Activated T-cell treated with anti-CD3 and anti-CD28 coated beads, Interleukin-2, amount 50 U/mL, for 4 hours (primary cell): ENCODE measurements at places on chromosomes 2 and 18.

DNA sequence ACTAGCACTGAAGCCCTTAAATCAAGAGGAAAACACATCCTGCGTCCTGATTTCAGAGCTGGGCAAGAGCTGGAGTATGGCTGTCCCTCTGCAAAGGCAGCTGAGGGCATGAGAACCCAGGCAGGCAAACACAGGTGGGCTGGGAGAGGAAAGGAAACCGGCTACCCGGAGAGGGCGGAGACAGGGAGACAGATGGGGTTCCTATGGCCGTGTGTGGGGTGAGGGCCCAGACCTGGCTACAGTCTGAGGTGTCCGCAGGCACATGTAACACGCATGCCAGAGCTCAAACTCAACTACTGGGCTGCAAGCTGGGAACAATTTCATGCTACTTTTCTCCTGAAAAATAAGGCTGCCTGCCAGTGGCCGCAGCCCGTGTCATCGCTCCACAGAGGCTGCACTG lies 2.7 kb downstream of the COPS9 start:
- DNase-seq: no peak

DNA sequence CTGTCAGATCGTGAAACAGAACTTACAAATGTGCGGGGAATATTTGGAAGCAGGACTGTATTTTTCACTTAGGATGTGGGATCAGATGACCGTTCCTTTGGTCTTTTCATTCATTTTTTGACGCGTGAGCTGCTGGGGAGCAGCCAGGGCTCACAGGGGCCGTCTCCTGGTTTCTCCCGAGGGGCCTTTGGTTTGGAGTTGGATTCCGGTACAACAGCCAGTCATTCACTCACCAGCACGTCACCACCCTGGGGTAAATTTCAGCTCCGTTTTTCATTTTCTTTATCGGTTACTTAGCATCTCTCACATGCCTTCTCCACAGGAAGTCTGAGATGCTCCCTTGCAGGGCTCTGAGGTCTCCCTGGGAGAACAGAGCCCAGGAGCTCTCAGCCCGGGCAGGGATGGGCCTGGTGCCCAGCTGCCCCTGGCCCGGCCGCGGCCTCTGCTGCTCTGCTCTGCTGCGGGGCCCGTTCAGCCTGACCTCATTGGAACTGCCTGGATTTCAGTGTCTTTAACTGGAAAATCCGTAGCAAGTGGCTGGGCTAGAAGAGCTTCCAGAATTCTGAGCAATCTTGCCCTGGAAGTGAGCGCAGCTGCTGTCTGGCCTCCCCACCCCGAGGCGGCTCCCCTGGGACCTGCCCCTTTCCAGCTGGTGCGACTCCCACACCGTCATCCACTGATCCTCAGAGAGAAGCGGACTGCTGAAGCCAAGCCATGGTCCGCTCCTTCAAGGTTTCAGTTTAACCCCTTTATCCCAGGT lies 335.6 kb downstream of the EIPR1 start:
- no peak for DNase-seq

DNA sequence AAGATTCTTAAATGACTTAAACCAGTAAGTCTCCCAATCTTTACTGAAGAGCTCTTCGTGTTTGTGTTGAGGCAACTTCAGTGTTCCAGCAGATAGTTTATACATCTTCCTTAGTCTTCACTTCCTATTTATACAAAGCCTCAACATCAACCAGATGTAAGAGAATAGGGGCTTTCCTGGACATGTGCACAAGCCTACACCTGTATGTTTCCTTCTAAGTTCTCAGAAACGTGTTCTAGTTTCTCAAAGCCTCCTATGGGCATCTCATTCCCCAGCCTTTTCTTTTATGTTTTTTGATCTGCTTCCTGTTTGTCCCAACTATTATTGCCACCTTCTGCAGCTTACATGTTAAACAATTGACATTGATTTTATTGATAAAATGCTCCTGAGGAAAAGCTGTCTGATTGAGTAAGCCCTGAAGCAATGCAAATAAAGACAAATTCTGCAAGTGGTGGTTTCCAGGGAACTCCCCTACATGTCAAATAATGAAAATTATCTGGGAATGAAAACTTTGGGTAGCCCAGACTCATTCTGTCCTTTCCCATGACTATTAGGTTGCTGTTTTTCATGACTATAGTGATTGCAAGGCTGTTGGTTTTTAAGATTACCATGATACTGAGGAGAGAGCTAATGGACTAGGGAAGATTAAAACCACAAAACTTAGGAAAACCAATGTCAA lies 663.3 kb upstream of the ACVR2A start:
- DNase-seq: no peak

GRCh38 chr2:151730262-151730975 lies 3.9 kb downstream of the NEB start:
- no peak for DNase-seq

GRCh38 chr2:72211777-72212485 lies 64.3 kb upstream of the CYP26B1 start:
- no peak for DNase-seq

DNA sequence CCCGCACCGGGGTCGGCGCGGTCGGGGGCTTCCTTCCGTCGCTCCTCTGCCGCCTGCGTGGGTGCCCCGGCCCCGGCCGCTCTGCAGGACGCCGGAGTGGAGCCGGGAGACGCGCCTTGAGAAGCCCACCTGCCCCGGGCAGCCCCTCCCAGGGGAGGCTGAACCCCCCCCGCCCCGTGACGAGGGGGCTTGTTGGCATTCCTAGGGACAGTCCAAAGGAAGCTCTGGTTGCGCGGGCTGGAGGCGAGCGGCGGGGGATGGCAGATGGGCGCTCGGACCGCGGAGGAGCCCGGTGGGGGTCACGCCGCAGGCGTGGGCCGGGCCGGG lies 133.5 kb upstream of the MGAT5 start:
- peak; percentile 9 for DNase-seq

DNA sequence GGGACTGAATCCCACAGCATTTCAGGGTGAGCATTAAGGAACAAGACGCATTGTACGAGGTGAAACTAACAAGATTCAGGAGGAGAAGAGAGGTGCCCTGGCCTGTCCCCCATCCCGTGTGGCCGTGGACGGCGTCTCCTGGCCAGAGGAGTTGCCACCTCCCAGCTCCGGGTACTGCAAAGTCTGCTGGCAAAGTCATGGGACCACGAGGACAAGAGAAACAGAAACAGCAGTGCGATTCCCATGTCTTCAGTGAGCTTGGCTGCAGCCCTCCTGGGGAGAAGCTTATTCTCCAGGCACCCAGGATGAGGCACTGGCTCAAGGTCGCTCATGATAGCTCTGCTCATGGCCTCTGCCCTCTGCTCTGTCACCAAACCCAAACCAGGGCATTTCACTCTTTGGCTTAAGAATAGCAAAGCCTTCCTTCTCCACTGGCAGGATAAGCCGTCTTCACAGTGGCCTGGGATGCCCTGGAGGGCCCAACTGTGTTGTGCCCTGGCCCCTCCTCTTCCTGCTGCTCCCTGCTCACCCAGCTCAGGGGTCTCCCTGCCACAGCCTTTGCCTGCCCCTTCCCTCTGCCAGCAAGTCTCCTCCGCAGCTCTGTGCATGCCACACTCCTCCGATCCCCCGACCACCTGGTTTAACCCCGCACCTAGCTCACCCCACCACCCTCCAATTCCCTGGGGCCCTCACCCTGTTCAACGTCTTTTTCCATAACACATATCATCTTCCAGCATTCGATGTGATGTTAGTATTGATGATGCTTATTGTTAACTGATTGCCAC lies 144.8 kb downstream of the PXDN start:
- DNase-seq: no peak

DNA sequence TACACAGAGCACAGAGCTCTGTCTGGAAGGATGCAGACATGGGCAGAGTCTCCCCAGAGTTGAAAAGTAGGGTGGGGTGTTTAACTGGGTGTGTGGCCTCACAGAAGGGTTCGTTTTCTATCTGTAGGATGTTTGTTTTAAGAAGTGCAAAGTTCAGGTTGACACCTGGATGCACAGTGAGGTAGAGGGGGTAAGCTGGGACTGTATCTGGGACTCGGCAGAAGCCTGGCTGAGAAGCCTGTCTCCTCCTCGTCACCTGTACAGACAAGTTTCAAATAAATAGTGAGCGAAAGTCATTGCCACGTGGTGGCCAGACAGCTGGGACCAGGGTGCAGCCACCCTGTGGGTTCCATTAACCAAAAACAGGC lies 145.9 kb downstream of the KLHL29 start:
- no peak for DNase-seq

- DNase-seq: no peak
Observed at GRCh38 chr2:85706599-85707296, 12.6 kb downstream of the GNLY start.

GRCh38 chr2:213189001-213189899 lies 37.8 kb upstream of the IKZF2 start:
- no peak for DNase-seq

DNA sequence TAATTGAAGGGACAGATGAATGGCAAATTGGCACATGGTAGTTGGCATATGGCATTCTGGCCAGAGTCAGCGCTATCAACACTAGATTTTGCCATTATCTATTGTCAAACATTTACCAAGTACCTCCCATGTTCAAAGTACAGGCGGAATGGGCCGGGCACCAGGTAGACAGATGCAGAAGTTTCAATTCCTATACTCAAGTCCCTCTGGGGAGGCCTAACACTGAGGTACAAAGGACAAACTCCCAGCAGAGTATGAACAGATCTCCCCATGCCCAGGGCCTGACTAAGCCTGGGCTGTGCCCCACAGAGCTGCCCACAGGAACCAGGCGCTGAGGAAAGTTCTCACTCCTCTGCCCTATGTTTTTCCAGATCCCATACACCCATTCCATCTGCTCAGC lies 257.5 kb upstream of the KLHL29 start:
- no peak for DNase-seq

DNA sequence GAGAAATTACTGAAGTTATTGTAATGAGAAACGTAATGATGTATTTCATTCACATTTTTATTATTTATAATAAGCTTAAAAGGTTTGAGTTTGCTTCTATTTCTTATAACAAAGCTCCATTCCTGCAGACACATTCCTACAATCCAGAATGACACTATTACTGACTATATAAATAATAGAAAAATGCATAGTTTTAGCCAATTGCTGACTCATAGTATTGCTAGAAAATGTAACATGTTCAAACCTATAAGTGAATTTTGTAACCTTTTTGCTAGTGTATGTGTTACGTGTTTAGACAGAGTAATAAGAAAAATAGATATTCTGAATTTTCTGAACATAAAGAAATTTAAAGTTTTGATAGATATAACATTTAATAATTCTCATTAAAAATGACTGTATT lies 9.3 kb upstream of the VWC2L start:
- DNase-seq: no peak

DNA sequence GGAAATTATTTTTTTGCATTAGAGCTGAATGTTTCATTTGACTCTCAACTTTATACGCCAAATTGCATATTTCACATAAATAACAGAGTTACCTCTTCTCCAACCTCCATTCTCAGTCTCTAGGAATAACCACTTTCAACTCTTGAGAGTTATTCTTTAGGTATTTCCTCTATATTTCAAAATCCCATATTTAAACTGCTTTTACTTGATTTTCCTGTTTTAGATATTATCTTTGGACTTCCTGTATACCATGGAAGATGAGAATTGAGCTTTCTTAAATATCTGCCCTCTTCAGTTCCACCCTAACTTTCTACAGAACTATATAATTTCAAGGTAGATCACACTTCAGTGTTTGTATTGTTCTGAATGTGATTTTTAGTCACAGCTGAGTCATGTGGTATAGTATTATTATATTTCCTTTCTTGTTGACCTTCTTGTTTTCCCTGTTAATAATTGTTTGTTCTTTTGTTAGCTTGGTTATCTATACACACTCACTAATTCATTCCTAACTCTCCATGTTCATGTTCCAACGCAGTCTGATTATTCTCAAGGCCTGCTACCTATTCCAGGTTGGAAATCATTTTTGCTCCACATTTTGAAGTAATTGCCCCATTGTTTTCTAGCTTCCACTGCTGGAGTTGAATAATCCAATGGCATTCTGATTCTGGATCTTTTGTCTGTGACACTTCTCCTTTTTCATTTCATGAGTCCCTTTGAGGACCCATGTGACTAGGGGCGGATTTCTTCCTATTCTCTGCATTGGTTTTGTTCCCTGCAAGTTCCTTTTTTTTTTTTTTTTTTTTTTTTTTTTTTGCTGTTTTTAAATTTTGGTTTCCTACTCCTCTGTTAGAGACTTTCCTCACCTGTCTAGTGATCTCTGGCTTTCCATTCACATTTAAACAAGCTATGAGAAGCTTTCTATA lies 156.8 kb upstream of the RBMS1 start:
- DNase-seq: no peak

DNA sequence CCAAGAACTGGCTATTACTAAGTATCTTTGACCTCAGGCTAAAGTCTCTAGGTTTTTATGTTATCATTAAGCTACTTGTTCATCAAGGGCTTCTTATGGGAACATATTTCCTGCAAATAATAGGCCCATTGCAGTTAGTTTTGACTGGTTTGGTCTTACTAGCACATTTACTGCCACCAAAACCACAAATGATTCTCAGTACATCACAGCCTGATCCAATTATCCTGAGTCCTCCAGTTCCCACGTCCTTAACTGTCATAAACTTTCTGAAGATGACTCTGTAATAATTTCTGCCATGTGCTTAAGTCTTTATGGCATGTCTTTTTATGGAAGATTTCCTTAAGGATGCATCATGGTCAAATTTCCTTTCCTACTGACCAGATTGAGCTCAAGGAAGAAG lies 123.3 kb upstream of the TANK start:
- no peak for DNase-seq

DNA sequence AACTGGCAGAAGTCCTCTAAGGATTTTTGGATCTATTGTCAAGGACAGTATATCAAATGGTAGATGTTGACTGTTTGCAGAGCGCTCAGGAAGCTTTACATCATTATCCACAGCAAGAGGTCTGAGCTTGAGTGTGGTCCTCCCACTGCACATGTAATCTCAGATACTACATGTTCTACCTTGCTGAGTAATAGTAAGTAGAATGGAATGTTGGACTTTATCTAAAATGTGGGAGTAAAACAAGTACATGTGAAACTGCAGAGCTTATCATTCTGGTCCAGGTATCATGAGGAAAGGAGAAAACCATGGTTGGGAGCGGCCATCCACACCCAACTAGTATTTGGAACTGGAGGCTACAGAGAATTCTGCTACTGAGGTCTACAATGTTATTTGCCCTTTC lies 19.3 kb upstream of the CD28 start:
- DNase-seq: no peak
